Left hindlimb (tissue), 1 donor: ENCODE measurements at places on chromosomes 2 and 18.

DNA sequence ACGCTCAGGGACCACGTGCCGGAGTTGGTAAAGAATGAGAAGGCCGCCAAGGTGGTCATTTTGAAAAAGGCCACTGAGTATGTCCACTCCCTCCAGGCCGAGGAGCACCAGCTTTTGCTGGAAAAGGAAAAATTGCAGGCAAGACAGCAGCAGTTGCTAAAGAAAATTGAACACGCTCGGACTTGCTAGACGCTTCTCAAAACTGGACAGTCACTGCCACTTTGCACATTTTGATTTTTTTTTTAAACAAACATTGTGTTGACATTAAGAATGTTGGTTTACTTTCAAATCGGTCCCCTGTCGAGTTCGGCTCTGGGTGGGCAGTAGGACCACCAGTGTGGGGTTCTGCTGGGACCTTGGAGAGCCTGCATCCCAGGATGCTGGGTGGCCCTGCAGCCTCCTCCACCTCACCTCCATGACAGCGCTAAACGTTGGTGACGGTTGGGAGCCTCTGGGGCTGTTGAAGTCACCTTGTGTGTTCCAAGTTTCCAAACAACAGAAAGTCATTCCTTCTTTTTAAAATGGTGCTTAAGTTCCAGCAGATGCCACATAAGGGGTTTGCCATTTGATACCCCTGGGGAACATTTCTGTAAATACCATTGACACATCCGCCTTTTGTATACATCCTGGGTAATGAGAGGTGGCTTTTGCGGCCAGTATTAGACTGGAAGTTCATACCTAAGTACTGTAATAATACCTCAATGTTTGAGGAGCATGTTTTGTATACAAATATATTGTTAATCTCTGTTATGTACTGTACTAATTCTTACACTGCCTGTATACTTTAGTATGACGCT is 5.8 kb downstream of the MYCN start:
- no peak for DNase-seq

DNA sequence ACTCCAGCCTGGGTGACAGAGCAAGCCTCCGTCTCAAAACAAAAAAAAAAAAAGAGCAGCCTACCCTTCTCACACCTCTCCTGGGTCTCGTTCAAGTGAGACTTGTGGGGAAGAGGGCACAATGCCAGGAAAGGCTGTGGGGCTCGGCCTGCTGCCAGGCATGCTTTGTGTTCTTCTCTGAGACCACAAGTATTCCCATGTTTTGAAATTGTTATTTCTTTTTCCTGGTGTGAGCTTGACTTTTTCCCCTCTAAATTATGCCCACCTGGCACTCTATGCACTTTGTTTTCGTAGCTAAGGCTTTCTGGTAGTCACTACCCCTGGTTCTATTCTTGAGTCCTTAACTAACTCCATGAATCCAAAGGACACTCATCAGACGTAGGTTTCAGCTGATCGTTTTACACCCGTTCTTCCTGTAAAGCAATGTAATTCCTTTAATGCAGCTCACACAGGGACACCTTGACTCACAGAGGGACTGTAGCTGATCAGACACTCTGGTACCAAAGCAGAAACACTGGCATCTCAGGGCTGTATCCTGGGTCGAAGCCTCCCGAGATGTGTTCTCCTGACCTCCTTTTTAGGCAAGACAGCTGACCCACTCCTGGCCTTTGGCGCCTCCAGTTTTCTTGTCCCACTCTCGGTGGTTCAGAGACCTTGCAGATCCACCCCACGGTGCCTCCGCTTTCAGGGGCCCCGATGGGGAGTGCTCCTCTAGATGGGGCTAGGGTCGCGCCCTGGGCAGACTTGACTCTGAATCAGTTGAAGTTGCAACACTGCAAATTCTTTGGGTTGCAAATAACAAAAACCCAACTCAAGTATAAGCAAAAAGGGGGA is 193.3 kb upstream of the AGAP1 start:
- DNase-seq = peak; percentile 47

DNA sequence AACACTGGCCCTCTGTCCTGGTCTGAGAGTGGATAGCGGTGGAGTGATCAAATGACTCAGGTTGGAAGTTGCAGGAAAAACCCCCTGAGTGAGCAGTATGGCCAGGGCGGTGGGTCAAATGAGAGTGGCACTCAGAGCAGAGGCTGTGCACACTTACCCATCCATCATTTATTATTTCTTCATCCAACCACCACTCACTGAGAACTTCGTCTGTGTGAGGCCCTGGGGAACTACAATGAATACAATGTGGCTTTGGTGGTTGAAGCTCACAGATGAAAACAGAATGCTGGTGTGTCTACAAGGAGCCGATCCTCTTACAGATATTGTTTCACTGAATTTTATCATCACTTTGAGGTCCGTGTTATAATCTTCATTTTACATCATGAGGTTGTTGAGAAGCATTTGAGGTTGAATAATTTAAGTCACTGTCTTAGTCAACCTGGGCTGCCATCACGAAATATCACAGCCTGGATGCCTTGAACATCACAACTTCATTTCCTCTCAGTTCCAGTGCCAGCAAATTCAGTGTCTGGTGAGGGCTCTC is 73.4 kb upstream of the ID2 start:
- DNase-seq = no peak

GRCh38 chr2:168254158-168254935 is 7.0 kb upstream of the STK39 start:
- no peak for DNase-seq

- DNase-seq = no peak
Measured at GRCh38 chr2:183059561-183059960, 19.0 kb upstream of the DUSP19 start.
